Stimulated activated CD4-positive, alpha-beta T cell treated with anti-CD3 and anti-CD28 coated beads, Interleukin-4, amount 100 ng/mL, for 4 hours (primary cell): ENCODE measurements at places on chromosomes 6 and 20.

GRCh38 chr20:40860487-40860902 is 168.1 kb upstream of the TOP1 start:
- DNase-seq = no peak

DNA sequence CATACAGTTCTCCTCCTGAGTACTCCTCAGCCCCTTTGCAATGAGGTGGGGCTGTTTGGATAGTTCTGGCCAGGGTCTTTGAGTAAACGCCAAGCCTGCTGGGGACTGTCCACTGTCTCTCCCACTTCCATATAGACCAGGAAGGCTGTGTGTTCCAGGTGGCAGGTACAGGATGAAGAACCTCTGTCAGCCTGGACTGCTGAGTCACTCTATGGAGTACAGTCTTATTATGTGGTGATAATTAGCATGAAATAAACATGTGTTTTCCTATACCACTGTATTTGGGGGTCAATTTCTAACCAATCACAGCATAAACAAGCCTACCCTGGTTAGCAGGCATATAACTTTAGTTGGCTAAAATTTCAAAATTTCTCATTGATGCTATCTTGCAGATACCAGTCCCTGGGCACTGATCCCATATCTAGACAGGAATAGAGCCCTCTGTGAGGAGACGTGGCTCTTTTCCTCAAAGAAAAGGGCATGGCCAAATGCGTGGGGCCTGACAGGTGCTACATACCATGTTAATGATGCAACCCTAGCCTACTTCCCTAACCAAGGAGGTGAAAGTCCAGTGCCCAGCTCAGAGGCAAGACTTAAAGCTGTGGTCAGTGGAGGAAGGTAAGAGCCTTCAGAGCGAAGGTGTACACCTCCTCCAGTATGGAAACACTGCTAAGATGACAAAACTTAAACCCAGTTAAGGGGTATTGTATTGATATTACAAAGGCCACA is 4.5 kb upstream of the ALDH8A1 start:
- DNase-seq = no peak

GRCh38 chr6:10393544-10394225 is 21.2 kb downstream of the TFAP2A start:
- DNase-seq = no peak

- DNase-seq = no peak
These were observed 634.5 kb downstream of the PHF3 start for GRCh38 chr6:64270083-64270482.

- DNase-seq = no peak
These were observed 88.2 kb upstream of the FAM83B start for GRCh38 chr6:54758340-54758739.

DNA sequence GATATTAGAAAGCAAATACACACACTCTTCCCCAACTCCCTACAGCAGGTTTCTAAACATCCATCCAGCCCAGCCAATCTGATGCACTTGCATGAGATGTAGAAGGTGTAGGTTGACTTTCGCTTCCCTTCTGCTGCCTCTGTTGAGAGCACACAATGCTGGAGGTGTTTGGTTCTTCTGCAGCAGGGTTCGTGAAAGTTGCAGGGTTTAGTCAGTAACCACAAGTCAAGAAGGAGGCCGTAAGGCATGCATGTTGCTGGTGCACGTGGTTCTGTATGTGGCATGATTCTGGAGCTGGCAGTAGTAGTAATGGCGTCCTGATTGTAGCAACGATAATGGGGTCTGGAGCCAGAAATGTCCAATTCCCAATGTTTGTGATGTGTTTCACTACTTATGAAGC is 53.0 kb downstream of the DEK start:
- DNase-seq = no peak

GRCh38 chr20:36093804-36094145 is 60.8 kb upstream of the EPB41L1 start:
- no peak for DNase-seq

DNA sequence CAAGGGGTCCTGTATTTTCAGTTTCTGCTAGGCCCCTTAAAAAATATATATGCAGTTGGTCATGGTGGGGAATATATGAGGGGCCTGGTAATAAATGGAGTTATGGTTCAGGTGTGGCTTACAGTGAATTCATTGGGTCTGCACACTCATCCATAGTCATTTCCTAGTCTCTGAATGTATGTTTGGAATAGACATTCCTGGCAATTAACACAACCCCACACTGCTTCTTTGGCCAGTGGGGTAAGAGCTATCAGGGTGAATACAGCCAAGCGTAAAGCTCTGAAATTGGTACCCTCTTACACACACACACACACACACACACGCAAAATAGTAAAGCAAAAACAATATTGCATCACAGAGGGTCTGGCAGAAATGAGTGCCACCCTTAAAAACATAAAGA is 56.5 kb downstream of the QRSL1 start:
- no peak for DNase-seq

DNA sequence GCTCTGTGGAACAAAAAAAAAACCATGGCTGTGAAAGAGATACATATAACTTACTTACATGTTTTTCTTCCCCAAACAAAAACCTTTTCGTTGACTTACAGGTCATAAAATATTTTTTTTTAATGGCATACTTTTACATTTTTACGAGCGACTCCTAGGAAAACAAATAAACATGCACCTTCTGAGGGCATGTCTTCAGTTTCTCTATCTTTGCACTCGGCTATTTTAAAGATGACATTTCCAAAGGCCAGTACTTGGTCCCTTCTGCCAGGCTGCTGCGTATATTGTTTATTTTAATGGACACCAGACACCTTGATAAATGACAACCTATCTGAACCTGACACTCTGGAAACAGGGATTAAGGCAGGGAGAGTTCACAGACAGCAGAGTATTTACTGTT is 49.4 kb downstream of the PIGU start:
- DNase-seq = no peak

GRCh38 chr20:611047-611842 is 1.1 kb upstream of the TCF15 start:
- no peak for DNase-seq

- no peak for DNase-seq
These were observed 253.8 kb downstream of the NKAIN2 start for GRCh38 chr6:124057461-124057860.

DNA sequence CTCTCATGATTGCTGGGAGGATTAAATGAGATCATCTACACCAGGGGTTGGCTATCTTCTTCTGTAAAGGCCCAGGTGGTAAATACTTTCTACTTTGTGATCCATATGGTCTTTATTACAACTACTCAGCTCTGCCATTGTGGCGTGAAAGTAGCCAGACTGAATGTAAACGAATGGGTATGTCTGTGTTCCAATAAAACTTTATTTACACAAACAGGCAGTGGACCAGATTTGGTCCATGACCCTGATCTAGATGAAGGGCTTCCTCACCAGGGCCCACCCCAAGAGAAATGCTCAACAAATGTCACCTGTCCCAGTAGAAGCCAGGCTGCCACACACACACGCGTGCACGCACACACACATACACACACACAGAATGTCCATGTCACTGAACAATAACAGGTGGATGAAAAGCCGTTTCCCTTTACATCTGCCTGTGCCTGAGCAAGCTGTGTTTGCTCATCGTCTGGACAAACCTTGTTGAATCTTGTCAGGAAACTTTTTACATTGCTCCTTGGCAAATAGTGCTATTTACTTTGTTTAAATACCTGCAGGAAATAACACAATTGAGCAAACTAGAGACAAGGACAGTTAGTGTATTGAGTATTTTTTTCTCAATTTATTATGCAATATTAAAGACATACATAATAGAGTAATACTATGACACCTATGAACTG is 114.3 kb downstream of the EYA2 start:
- no peak for DNase-seq
